ENCODE measurements at places on chromosomes 16 and 17. TPM values are rescaled to one million over a fixed set of nuclear protein-coding genes. Genes with fewer than 3 reads are reported as not detected.

DNA sequence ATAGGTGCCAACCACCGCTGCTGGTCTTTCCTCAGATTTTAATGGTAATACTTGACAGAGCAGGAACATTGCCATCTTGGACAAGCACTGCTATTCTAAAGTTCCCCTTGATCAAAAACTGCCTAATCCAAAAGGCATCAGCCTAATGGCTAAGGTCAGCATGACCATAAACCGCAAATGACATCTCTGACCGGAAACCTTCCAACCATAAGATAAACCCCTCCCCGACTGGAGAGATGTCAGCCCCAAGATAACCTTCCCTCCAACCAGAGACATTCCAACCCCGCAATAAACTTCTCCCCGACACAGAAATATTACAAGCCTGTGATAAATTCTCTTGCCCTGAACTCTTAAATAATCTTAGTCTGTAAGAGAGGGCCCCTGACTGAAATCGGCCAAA, 7.4 kb upstream of the DHX40 start:
- H3K4me3 ChIP-seq = no peak overlapping the region
- no peaks in the 10 kb centered on the region for H3K36me3 ChIP-seq
- H3K4me1 ChIP-seq = no peaks in the 10 kb centered on the region
- H3K27me3 ChIP-seq = no peaks in the 10 kb centered on the region
- no peak overlapping the region for H3K27ac ChIP-seq

DNA sequence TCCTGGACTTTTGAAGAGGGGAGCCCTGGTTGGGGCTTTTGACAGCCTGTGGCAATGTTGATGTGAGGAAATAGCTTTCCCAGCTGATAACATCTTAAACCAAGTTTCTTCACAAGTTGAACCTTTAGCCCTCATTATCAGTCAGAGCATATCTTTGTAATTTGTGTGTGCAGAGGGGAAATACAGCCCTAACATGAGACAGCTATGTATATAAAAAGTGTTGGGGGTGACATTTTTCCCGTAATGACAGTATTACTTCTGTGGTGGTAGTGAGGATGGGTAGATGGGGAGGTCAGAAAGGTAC, 221.1 kb downstream of the FTO start:
- no peak overlapping the region for H3K27ac ChIP-seq
- no peaks in the 10 kb centered on the region for H3K27me3 ChIP-seq
- DNase-seq = no peak
- H3K4me1 ChIP-seq = peaks cover 5% of the 10 kb centered on the region

GRCh38 chr17:81508639-81509206, 3.9 kb downstream of the ACTG1 start:
- H3K4me3 ChIP-seq = peak overlapping the region; percentile 91
- peak overlapping the region; percentile 99 for H3K27ac ChIP-seq
- peaks cover 21% of the 10 kb centered on the region for H3K4me1 ChIP-seq
- peak; percentile 35 for DNase-seq

DNA sequence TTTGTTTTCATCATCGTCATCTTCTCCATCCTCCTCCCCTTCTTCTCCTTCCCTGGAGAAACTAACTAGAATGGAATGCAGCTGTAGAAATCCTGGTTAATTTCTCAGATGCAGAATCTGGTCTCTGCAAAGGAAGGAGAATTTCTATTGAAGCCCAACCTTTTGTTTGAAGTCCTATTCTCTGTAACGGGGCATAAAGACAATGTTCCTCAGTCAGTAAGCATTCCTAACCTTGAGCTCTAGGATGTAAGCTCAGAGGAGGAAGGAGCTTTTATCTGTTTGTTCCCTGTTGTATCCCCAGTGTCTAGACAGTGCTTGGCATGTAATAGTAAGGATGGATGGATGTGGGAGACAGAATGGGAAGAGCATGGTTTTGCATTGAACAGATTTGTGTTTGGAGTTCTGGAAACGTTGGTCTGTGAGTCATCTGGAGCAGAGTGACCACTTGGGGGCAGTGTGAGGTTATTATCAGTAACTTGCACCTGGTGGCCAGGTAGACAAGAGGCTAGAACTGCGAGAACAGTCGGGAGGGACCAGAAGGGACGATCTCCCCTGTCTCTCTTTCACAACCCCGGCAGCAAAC, 363.7 kb downstream of the SNX29 start:
- no peaks in the 10 kb centered on the region for H3K4me1 ChIP-seq
- no peak overlapping the region for H3K27ac ChIP-seq
- no peaks in the 10 kb centered on the region for H3K36me3 ChIP-seq

DNA sequence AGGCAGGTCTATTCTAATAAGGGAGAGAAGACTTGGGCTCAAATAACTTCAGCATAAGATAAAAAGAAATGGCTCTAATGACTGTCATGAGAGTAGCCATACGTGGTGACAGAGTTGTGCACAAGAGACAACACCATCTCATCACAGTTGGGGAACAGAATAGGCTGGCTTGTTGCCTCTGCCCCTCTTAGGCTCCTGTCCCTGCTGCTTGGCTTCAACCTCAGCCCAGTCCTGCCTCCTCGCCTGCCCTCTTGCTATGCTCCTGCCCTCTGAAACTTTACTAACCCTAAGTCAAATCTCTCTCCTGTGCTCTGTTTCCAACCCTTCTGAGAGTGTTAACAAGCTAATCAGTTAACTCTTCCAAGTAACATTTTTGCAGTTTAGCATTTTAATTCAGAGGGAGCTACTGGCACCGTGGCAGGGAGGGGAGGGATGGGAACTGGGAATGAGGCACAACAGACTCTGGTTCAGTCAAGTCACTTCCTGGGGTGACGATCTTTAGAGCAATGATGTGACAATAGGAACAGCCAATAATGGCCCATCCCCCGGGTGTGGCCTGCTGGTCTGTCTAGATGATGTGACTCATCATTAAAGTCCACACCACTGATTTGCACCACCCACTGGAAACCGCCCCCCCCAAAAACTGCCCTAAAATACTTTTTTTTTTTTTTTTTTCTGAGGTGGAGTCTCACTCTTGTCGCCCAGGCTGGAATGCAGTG, 35.5 kb downstream of the DNAH17 start:
- no peaks in the 10 kb centered on the region for H3K4me1 ChIP-seq
- H3K27me3 ChIP-seq = no peaks in the 10 kb centered on the region
- H3K27ac ChIP-seq = no peak overlapping the region
- no peak for DNase-seq
- H3K4me3 ChIP-seq = no peak overlapping the region

DNA sequence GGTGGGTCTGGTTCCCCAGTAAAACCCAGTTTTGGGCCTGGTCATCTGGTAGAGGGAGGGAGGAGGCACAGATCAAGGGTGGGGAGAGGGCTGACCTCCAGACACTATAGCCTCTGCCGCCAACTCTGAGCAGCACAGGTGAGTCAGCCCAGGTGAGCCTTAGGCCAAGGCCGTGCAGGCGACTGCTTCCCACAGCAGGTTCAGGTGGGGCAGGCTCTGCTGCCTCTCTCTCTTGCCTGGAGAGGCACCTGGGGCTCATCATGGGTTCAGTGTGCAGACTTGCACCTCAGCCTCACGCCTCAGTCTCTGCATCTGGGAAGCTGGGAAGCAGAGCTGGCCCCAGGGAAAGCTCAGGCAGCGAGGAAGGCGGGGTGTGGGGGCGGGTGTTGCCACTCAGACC, 37.8 kb upstream of the IL34 start:
- H3K27ac ChIP-seq = no peak overlapping the region
- no peak for DNase-seq
- H3K36me3 ChIP-seq = no peaks in the 10 kb centered on the region
- no peaks in the 10 kb centered on the region for H3K4me1 ChIP-seq
- H3K4me3 ChIP-seq = no peak overlapping the region

Gene KRT16
- total RNA-seq = 1.0 TPM

Gene TOX3
- total RNA-seq = 2.8 TPM

Gene TP53TG3B
- not detected for total RNA-seq

Data from left lung (tissue), 14 donors.